ENCODE measurements at places on chromosomes 4 and X.

DNA sequence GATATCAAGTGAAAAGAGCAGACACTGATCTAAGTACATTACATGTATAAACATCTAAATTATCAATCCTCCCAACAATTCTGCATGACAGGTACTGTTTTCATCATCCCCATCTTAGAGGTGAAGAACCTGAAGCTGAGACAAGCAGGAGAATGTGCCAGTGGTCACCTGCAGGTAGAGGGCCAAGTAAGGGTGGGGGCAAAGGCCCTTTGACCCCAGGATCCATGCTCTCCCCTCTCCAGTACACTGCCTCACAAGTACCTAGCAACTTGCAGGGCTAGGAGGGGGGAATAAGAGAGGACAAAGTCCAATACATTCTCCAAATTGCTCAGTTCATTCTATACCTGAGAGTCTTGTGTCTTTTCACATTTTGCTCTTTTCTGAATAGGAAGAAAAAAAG is 8.3 kb upstream of the MAP7D2 start:
- no peak for DNase-seq

GRCh38 chrX:51779306-51779705 is 36.1 kb downstream of the GSPT2 start:
- no peak for DNase-seq

DNA sequence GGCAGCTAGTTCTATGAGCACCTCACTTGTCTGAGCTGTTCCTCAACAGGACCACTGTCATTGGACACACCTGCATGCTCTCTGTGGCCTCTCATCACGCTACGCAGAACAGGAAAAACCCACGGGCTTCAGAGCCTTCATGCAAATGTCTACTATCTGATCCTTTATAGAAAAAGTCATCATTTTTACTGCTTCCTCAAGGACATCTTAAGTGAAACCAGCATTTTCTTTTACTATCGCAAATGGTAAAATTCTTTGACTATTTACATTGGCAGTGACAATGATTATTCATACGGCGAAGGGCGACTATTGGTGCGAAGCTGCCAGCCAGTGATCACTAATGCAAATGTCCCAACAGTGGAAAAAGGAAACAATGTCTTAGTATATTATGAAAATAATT is 147.0 kb downstream of the AFAP1 start:
- DNase-seq = peak; percentile 36

DNA sequence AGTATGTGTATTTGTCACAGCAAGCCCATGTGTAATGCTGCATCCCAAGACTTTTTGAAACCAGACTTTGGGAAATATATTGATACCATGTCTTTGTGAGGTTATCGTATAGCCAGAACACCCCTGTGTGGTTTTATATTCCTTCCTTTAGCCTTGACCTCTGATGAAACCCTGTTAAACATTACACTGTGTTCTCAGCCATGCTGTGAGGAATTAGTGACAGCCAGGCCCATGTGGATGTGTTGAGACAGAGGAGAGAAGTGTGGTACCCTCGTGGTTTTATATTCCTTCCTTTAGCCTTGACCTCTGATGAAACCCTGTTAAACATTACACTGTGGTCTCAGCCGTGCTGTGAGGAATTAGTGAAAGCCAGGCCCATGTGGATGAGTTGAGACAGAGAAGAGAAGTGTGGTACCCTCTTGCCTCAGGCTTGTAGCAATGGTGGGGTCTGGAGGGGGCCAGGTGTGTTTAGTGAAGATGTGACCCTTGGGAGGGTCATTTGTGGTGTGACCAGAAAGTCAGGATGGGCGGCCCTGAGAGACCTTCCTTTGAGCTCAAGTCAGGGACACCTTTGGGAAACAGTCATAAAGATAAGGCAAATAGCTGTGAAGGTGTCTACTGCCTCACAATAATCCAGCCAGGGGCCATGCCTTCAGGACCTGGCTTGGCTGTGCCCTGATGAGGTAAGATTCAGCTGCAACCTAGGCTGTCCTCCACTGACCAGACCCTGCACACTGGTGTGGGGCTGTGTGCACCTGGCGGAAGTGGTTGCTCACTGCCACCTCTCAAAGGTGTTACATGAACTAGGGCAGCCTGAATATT is 110.0 kb downstream of the IRF2 start:
- no peak for DNase-seq

DNA sequence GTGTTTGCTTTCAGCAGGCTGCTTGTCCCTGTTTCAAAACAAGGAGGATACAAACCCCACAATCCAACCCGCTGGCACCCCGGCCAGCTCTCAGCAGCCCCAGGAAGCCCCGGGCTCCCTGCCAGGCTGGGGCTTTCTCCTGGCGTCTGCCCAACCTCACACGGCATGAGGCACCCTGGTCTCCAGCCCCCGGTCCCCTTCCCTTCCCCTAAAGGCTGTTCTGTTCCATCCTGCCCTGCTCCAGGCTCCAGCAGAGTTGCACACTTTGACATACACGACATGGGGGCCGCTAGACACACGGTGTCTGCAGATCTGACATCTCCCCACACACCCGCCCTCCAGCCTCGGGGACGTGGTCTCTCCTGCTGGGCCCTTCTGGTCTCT is 107.7 kb upstream of the ADRA2C start:
- DNase-seq = no peak

DNA sequence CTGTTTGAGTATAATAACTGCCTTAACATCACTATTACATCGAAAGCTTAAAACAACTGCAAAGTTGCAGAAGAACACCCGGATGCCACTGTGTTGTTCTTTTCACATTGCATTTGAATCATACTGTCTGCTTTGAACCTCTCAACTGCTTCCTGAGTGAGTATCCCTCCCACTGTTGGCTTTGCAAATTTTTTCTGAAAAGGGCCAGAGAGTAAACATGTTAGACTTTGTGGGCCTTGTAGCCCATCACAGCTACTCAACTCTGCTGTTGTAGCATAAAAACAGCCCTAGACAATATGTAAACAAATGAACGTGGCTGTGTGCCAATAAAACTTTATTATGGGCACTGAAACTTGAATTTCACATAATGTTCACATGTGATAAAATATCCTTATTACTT is 76.1 kb downstream of the NSG1 start:
- DNase-seq = no peak

DNA sequence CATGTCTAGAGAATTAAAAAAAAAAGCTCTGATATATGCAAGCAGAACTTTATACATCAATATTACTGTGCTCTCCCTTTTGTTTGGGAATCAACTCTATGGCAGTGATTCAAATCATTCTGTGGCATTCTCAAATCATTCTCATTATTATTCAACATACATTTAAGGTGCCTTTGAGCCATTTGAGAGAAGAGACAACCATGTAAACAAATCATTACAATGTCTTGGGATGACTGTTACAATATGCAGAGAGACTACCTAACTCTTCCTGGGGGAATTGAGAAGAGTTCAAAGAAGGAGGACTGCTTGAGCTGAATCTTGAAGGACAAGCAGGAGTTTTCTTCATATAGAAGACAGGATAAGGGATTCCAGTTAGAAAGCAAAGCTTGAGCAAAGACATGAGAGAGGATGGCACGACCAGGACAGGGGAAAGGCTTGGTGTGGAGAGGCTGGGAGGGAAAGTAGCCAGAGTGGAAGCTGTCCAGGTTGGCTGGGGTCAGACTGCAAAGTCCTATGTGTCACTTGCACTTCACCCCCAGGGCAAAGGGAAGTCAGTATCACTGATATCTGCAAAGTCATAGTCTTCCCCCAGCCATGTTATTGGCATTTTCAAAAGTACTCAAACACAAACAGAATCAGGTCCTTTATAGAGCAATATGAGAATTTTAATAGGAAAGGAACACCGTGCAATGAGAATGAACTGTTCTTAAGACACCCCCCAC is 9.0 kb downstream of the SEC24D start:
- DNase-seq = peak; percentile 19

- no peak for DNase-seq
Observed at GRCh38 chrX:2474963-2475726, 25.6 kb downstream of the DHRSX start.

GRCh38 chr4:157502656-157503055 is 282.1 kb downstream of the GRIA2 start:
- DNase-seq = no peak

GRCh38 chr4:98466868-98467599 is 191.4 kb downstream of the TSPAN5 start:
- no peak for DNase-seq

DNA sequence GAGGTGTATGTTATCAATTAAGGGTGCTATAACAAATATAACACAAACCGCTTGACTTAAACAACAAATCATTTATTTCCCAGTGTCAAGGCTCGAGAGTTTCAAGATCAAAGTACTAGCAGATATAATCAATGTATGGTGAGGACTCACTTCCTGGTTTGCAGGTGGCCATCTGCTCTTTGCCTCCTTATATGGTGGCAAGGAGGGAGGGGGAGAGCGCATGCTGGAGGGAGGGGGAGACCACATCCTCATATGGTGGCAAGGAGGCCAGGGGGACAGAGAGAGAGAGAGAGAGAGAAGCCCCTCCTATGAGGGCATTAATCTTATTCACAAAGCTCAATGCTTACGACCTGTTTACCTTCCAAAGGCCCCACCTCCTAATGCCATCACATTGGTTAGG is 372.3 kb upstream of the SPOCK3 start:
- DNase-seq = no peak

GRCh38 chrX:112769034-112769433 is 71.6 kb downstream of the AMOT start:
- no peak for DNase-seq

DNA sequence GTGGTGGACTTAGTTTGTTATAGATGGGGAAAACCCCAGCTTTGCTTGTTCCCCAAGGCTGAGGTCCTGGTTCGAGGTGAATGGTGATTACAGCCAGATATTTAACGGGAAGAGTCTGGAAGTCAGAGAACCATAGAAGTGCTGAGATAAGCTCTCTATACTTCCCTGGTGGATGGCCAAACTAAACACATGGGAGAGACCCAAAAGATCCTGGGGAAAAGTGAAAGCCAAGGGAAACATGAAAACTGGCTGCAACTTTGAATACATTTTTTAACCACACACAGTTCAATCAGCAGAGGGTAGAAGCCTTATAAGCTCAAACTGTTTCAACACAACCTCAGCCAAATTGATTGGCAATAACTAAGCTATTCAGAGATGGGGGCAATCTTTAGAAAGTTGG is 29.3 kb upstream of the SRPX start:
- DNase-seq = peak; percentile 41

GRCh38 chrX:2638279-2638678 is 52.8 kb upstream of the CD99 start:
- no peak for DNase-seq

DNA sequence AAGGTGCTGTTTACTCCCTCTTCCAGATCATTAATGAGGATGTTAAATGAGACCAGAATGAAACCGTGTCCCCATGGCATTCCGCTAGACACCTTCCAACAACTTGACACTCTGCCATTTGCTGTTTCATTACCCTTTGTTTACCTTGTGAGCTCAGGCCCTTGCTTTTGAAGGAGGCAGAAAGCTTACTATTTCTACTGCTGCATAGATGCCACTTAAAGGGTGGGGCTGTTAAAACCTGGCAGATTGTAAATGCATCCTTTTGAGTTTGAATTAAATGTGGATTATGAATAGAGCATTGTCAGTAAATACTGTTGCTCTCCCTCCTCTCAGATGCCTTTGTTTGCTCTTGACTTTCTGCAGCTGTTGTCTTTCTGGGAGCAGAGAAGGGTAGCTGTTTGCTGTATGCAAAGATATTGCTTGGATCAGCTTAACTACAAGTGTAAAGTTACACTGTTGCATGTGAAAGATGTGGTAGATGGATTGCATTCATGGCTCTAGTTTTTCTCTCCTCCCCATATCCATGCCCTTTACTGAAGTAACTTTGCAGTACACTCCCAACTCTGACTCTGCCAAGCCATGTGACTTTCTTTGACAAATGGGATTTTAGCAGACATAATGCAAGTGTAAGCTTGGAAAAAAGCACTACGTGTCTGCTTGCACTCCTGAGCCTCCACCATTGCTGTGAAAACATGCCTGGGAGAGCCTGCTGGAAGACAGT is 75.0 kb upstream of the DHX15 start:
- peak; percentile 50 for DNase-seq

DNA sequence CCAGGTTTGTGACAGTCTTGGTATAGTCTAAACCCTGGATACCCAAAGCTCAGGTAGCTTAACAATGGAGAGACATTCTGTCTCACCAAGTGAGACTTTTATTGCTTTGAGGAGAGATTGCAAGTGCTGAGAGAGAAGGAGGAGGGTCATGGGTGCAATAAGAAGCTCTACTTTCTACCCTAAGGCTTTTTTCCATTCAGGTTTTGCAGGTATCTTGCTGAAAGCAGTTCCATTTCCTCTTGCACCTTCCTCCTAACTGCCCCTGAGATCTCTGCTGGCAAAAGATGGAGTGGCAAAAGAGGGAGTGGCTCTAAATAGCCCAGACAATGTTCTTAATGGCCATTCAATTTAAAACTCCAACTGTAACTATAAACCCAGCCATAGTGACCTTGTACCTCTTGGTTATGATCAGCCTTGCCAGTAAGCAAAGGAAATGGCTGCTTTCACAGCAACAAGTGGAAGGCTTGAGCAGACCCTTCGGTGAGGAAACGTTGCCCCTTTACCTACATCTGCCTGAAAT is 105.6 kb upstream of the CPEB2 start:
- no peak for DNase-seq

- DNase-seq = no peak
Observed at GRCh38 chr4:28373601-28374000, 1513.0 kb downstream of the STIM2 start.

DNA sequence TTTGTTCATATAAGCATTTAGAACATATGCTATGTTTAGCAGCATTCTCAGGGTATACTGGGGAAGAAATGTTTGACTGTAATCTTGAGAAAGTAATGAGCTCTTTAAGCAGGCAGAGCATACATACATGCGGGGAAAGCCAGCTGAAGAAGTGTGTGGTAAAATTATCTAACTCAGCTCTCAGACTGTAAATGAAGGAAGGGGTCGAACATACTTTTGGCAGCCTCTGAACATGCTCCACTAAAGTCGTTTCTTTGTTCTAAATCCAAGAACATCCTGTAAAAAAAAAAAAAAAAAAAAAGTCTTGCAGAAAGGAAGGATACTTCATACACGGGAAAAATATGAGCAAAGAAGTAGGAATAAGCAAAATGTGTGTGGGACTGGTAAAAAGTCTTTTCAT is 224.8 kb downstream of the GRID2 start:
- DNase-seq = no peak

- DNase-seq = no peak
Observed at GRCh38 chr4:129972257-129972656, 876.3 kb downstream of the C4orf33 start.

DNA sequence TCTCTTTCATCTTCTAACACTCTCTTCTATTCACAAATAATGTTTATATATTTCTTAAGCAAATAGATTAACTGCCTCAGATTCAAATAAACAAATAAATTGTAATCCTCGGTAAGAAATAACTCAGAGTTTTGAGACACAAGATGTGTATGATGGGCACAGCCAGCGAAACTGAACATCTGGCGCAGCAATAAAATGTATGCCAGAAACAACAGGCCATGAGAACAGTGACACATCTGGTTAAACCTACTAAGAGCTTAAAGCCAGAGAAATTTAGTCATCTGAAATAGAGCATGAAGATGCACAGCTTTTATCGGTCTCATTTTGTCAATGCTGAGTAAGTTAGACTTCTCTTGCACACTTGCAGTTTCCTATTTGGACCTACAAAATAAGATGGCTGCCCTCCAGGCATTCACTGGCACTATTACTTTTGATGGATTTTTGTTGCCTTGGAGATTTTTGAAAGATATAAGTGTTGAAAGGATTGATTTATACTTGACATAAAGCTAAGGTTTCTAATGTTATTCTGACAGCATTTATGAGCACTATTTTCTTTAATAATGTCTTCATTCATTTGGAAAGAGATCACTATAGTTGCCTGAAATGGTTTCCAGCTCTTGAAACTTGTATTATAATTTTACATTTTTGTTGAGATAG is 1444.0 kb downstream of the PCDH18 start:
- DNase-seq = no peak

Measured in adipocyte (in vitro differentiated cells).